D721Med (cell line): ENCODE measurements at places on chromosomes 5 and 9.

DNA sequence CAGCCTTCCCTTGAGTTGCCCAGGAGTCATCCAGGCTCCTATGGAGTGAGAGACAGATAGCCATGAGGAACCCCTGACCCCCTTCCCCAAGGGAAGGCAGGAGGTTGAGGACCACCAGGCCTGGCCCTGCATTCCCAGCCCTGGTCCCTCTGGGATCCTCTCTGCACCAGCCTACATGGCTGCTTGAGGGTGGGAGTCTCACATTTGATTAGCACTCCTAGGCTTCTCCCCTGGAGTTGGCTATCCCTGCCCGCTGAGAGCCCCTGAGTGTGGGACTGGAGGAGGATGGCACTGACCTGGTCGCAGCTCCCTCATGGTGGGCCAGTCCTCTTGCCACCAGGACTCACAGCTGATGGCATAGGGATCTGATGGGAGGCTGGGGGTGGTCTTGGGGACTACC lies 46.7 kb downstream of the SAR1B start:
- DNase-seq, result no peak

- no peak for DNase-seq
These were observed 1.4 kb downstream of the MLLT3 start for GRCh38 chr9:20620650-20621470.

DNA sequence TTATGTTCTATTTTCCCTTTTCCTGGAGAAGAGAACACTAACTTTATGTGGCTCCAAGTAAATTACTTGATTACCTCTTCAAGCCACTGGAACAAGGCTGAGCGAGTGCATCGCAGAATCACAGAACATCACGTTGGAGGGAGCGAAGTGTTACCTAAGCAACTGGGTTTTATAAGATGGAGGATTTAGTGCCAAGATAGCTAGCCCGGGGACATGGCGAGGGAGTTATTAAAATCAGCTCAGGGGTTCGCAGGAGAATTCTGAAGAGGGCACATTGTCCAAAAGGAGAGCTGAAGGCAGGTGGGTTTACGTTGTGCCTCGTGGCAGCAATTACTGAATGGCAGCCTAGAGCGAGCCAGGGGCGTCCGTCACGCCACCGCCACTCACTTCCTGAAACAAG lies 563.2 kb upstream of the ADAMTS16 start:
- no peak for DNase-seq

DNA sequence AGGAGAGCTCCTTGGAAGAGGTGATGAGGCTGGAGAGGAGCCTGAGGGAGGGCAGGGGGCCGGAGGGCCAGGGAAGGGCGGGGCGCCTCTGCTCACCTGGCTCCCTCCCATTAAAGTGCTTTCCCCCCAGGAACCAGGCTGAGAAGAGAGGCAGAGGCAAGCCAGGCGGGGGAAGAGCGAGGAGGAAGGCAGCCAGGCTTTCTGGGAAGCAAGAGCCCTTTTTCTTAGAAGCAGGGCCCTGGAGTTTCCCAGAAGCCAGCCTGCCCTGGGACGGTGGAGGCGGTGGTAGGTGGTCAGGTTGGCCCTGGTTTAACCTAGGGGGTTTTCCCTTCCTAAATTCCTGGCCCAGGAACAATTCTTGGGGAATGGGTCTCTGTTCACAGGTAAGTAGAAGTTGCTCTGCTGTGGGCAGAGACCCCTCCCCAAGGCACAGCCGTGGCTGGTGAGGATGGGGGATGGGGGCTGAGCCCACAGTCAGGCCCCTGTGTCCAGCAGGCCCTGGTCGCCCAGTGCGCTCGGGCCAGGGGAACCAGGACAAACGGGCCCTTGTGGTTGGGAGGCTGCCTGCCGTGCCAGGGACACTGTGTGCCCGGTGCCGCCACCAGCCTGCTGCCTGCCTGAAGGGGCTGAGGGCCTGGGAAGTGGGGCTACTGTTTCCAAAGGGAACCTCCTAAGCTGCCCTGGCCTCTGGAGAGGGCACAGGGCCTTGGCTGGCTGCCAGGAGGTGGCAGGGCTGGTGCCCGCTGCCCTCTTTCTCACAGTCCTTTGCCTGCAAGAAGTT lies 16.6 kb upstream of the RALGDS start:
- DNase-seq, result no peak

DNA sequence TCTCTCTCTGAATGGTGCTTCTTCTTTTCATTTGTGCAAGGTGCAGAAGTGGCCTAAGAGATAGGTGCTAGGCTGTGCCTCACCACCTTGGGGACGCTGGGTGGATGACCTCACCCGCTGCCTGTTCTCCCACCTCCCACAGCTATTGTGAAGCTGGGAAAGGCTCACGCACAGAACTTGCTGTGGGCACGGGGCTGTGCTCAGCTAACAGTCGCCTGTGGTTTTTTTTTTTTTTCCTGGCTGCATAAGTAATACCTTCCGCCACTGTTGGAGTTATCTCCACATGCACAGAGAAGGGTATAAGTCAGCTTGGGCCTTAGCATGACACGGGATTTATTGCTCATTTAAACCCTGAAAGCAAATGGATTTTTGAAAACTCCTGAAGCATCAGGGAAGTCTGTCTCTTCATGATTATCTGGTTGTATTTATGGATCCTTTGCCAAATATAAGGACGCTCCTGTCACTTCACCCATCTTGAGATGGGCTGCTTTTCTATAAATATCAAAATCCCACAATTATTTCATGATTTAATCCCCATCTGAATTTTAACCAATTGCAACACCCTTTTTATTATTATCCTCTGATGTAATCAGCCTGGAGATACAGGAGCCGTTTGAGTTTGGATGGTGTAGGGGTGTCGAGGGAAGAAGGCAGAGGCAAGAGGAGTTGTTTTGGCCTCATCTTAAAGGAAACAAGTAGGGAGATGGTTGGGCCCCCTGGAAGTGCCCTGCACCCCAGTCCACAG lies 9.0 kb downstream of the DBH start:
- no peak for DNase-seq

- no peak for DNase-seq
These were observed 417.1 kb downstream of the KDM4C start for GRCh38 chr9:7174884-7175283.

DNA sequence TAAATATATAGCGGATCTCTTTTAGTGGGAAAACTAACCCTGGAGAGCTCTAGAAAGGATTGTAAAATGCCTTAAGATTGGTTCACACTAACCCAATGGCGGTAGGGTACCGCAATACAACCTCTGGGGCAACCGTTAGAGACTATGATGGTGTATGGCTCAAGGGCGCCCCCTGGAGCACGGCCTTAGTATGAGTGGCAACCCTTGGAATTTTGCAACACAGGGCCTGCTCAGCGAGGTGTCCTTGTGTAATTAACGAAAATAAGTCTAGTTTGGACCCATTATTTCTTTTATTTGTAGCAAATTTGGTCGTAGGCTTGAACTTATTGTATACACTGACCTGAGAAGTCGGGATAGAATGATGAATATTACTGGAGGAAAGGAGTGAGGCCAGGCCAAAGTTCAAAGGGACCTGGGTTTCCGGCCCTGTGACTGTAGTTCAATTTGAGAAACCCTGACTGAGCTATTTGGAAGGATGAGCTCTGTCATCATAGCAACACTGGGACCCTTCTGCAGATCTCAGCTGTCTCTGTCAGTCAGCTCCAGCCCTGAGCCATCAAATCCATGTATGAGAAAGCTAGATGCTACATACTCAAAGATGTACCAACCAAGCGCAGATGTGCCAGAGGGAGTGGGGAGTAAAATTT lies 54.8 kb downstream of the CAMK4 start:
- no peak for DNase-seq

- DNase-seq, result no peak
These were observed 4.6 kb upstream of the SUSD3 start for GRCh38 chr9:93053781-93054331.

- no peak for DNase-seq
These were observed 75.4 kb upstream of the CDKN2B start for GRCh38 chr9:22084336-22085035.

DNA sequence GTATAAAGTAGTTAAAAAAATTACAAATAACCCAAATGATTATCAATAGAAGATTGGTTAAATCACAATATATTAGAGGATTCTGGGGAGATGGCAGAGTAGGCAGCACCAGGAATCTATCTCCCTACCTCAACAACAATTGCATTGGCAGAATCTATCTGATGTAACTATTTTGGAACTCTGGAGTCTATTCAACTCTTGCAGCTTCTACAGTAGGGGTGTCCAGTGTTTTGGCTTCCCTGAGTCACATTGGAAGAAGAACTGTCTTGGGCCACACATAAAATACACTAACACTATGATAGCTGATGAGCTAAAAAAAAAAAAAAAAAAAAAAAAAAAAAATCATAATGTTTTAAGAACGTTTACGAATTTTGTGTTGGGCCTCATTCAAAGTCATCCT lies 29.2 kb upstream of the ECM2 start:
- no peak for DNase-seq

DNA sequence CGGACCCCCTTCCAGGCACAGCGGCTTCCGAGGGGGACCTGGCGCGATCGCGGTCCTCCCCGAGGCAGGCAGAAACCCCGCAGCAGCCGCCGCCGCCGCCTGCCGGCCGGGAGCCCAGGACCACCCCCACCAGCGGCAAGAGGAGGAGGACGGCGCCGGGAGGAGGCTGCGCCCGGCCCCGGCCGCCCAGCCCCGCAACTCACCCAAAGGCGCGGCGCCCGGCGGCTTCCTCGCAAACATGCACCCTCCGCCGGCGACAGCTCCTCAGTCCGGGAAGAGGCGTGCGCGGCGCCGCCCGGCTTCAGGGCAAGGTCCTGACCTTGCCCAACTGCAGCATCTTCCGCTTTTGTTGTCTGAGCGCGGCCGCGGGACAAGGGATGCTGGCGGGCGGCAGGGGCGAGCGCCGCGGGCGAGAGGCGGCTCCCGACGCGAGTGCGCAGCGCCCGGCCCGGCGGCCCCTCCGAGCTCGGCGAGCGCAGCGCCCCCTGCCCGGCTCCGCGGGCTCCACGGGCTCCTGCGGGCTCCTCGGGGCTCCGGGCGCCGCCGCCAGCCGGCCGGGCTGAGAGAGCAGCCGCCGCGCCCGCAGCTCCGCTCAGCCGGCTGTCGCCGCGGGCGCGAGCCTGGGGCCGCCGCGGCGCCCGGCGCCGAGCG lies 507 bp downstream of the CTNND2 start:
- DNase-seq, result no peak

DNA sequence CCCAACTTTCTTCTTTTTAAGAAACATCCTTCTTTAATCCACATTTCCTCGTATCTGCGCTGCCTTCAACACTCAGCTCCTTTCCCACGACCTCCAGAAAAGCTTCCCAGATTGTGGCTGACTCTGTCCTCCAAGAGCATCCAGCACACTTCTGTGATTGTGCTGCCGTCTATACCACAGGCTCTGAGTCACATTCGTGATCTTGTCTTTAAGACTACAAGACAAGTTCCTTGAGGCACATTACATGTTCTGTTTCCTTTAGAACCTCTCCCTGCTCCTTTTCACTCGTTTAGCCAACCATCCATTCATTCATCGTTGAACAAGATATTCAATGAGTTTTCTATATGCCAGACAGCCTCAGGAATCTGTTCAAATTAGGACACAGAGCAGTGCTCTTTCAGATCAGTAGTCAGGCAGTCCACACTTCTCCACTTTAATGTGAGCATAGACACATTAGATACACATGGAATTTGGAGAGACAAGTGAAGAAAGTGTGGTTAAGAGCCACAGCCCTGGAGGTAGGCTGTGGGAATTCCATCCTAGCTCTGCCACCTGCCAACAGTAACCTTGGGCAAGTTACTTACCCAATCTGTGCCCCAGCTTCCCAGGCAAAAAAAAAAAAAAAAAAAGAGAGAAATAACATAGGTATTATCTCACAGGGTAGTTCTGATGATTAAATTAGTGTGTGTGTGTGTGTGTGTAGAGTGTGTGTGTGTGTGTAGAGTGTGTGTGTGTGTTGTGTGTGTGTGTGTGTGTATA lies 18.9 kb downstream of the WHRN start:
- DNase-seq, result no peak

GRCh38 chr9:121963528-121963995 lies 129.5 kb downstream of the TTLL11 start:
- DNase-seq, result no peak

- DNase-seq, result no peak
These were observed 26.2 kb upstream of the LMX1B start for GRCh38 chr9:126587187-126588185.

- DNase-seq, result no peak
These were observed 3.1 kb downstream of the EGR1 start for GRCh38 chr5:138468133-138468965.

GRCh38 chr5:16788957-16789356 lies 147.1 kb downstream of the MYO10 start:
- DNase-seq, result no peak

- DNase-seq, result no peak
These were observed 141.2 kb downstream of the PARP8 start for GRCh38 chr5:50807661-50808060.

DNA sequence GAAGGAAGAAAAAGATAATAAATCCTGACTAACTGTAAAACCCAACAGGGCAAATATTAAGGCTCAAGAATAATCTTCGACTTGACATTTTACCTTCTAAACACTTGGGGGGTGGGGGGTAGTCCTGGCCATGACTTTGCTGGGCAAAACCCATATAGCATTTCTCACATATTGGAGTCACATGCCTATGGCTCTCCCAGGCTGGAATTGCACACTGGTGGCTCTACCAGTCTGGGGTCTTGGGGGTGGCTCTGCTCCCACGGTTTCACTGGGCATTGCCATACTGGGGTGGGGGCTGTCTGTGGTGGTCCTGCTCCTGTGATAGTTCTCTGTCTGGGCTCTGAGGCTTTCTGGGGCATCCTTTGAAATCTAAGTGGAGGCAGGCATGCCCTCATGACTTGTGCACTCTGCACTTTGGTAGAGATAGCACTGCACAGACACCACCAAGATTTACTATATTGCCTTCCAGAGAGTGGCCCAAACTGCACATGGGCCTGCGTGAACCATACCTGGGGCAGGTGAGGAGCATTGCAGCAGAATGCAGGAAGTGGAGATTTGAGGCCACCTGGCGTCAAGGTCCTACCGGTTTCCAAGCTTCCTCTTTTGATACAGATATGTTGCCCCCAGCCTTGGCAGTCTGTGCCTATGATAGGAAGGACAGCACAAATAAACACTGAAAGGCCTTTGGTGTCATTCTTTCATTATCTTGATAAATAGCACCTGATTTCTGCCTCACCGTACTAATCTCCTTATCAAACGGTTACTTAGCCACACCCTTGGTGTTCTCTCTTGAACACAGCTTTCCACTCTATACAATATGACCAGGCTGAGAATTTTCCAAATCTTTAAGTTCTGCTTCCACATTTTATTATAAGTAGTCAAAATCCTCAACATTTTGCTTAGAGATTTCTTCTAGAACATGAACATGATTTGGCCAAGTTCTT lies 29.8 kb downstream of the BAAT start:
- DNase-seq, result no peak

DNA sequence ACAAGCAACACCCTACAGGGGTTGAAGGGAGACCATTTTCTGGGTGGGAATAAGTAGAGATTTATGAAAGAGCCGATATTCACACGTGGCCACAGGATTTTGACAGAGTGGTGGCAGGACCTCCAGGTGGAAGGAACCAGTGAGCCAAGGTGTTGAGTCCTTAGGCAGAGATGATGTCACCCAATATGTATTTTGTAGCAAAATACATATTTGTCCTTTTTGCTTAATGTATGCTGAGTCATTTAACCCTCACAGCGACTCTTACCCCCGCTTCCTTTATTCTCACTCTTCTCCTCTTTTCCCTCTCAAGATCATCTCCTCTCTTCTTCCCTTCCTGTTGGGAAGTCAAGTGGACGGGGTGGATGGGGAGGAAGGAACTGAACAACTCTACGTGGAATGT lies 215.7 kb upstream of the S1PR3 start:
- no peak for DNase-seq

GRCh38 chr5:123819833-123820232 lies 307.9 kb downstream of the CSNK1G3 start:
- no peak for DNase-seq

GRCh38 chr5:135916638-135917263 lies 21.1 kb upstream of the IL9 start:
- DNase-seq, result no peak
